ENCODE measurements at places on chromosomes 13 and 19.

DNA sequence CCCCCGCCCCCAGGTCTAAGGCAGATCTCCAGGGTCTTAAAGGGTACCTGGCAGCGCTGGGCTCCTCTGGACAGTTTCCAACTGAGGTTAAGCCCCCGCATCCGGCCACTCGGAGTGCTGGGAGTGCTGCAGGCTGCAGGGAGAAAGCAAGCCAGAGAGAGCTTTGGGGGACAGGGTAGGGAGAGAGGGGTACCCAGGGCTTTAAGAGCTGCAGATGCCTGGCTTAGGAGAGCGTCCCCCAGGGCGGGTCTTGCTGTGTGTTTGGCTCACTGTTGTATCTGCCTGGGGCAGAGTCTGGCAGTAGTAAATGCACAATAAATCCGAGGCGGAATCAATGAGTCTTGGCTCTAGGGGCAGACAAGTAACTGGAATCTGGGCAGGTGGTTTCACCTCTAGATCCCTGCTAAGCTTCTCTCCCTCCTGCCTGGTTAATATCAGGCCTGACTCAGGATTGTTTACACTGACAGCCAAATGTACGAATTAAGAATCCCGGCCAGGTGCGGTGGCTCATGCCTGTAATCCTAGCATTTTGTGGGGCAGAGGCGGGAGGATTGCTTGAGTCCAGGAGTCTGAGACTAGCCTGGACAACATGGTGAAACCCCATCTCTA, 798 bp upstream of the COX6B2 start:
- DNase-seq, result no peak

DNA sequence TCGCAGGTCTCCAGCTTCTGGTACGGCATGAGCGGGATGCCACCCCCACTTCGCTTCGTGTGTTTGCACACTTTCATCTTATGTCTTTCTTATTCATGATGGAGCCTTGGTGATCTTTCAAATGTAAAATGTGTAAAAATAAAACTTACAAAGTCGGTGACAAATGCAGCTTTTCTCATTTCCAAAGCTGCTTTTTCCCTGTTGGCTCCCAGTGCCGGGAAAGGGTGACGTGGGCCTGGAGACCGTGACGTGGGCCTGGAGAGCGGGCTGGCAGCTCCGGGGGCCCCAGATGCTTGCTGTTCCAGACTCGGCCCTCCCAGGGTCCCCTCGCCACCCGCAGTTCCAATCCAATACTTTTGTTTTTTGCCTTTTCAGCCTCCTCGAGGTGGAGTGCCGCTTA, 101.4 kb downstream of the KDM4B start:
- DNase-seq, result no peak

DNA sequence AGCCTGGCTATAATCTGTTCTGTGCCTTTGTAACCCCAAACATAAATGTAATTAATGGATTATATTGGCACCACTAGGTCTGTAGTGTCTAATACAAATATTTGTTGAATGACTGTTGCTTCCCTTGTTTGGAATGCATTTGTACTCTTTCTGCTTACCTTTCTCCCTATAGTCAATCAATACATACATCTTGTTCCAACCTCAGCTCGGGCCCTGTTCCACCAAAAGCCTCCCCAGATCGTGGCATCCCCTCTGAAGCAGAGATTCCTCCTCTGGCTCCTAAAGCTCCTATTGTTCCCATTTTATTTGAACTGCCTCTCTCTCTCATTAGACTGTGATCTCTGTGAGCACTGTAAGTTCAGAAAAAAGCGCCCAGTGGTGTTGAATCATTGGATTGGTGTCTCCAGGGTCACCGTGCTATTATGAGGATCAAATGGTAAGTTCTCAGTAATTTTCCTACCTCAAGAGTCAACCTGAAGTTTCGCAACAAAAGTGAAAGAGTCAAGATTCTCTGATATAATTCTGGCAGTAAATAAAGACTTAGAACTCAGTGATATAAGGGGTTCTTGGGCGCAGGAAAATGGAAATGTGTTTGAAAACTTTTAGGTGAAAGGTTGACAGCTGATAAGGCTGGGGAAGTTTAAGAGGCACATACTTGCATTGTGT, 151.5 kb downstream of the KLF5 start:
- DNase-seq, result no peak

GRCh38 chr13:87903553-87903952, 232.4 kb downstream of the SLITRK5 start:
- no peak for DNase-seq

GRCh38 chr13:26968431-26969341, 202.9 kb downstream of the USP12 start:
- no peak for DNase-seq

- no peak for DNase-seq
Observed at GRCh38 chr13:107025991-107026390, 458.1 kb upstream of the ARGLU1 start.

- DNase-seq, result no peak
Observed at GRCh38 chr13:90382425-90382824, 965.1 kb upstream of the MIR17HG start.

DNA sequence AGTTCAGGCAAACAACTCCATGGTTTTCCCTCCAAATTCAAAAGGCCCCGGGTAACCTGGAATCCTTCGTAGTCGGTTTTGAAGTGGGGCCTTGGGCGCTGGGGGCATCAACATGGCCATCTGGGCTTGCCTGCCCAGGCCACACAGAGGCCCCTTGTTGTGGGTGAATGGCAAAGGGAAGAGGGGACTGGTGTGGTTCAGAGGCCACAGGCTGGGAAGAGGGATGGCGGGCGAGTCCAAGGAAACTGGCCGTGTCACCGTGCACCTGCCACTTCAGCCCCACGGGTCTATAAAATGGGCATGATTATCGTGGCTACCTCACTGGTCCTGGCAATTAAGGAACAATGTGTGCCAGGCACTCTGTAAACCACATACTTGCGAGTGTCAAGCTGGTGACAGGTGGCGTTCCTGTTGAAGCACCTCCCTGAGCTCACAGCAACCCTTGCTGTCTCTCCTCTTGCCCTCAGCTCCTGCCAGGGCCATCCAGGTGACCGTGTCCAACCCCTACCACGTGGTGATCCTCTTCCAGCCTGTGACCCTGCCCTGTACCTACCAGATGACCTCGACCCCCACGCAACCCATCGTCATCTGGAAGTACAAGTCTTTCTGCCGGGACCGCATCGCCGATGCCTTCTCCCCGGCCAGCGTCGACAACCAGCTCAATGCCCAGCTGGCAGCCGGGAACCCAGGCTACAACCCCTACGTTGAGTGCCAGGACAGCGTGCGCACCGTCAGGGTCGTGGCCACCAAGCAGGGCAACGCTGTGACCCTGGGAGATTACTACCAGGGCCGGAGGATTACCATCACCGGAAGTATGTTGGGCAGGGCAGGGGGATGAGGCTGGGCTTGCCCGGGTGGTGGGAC, 1.3 kb downstream of the LSR start:
- no peak for DNase-seq

- DNase-seq, result no peak
Observed at GRCh38 chr19:17441241-17442021, 7.0 kb downstream of the TMEM221 start.

DNA sequence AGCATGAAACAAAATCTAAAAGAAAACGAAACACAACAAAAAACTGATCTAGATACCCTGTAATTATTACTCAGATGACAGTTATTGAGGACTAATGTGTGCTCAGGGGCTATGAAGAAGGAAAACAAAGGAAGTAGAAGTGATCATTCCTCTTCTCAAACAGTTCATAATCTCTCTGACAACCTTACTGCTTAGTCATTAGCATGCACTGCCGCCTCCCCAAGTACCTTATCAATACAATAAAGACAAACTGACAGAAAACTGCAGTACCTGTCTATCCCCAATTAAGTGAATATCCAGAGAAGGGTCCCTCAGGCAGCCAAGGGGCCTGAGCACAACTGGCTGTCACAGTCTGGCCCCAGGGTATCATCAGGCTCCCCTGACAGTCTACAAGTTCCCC, 22.0 kb upstream of the POU4F1 start:
- no peak for DNase-seq

DNA sequence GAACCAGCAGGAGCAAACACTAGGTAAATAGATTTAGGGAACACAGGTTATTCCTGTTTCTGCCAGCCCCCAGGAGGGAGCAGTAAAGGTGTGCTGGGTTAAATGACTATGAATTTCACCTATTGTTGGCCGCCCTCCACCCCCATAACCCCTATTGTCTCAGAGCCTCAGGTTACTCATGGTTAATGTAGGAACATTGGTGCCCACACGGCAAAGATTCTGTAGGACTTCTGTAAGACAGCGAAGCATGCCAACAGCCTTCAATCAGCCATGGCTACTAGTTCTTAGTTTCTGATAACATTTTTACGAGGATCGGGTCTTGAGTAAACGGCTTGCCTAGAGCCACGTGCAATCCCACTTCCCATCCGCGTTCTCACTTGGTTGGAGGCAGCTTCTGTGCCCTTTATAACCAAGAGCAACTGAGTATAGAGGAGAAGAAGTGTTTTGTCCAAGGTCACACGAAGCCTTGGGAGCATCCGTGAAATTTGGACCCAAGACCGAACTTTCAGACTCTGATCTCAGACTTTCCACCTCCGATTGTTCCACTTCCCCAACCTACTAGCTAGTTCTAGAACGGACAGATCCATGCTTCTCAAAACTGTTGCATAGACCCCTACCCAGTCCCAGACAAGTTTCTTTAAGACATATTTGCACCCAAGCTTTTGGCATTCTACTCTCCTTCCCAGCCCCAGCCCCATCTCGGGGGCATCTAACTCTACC, 5.1 kb upstream of the CACNG8 start:
- no peak for DNase-seq

GRCh38 chr13:27500806-27501534, 50.6 kb upstream of the MTIF3 start:
- no peak for DNase-seq
